ENCODE measurements at places on chromosomes 16 and 17.

DNA sequence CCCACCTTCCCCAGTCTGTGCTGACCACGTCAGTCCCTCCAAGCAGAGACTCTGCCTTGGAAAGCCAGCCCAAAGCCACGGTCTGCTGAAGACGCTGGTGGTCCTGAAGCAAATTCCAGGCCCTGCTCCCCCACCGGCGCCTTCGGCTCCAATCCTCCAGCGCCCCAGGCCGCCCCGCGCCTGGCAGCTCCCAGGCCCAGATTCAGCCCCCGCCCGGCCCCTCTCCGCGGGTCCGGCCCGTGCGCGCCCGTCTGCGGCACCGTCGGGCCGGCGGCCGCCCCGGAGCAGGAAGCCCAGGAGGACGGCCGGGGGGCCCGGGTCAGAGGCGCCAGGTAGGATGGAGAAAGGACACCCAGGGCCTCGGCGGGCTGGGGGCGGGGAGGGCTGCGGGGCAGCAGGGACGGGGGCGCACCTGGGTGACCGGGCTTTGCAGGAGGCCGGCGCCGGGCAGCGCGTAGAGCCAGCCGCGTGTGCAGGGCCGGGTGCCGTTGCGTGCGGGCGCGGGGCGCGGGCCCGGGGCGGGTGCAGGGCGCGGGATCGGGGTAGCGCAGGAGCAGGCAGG is 594 bp upstream of the SLC22A31 start:
- no peak for DNase-seq

DNA sequence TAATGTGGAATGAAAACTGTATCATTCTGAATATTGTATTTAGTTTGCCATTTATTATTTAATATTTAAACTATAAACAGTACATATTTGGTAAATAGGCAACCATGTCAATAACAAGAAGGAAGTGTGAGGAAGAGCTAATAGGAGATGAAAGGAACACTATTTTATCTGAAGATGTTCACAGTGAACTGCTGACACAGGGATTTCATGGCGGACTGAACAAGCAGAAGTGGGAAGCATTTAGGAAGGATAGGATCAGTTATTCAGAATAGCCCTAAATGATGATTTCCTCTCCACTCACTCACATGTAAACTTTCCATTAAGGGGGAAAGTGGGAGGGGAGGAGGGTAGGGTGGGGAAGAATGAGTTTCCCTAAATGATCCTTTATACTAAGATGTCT is 682.4 kb downstream of the TOX3 start:
- DNase-seq = no peak

- peak; percentile 13 for DNase-seq
Measured at GRCh38 chr17:73947281-73947965, 256.1 kb upstream of the RPL38 start.

GRCh38 chr16:48262631-48263030 is 15.3 kb upstream of the ABCC11 start:
- DNase-seq = no peak

GRCh38 chr17:63956296-63956920 is 16.3 kb downstream of the SCN4A start:
- DNase-seq = no peak

GRCh38 chr17:75693500-75694481 is 26.7 kb downstream of the SAP30BP start:
- DNase-seq = no peak

GRCh38 chr17:31595076-31595475 is 203.6 kb downstream of the RAB11FIP4 start:
- no peak for DNase-seq

DNA sequence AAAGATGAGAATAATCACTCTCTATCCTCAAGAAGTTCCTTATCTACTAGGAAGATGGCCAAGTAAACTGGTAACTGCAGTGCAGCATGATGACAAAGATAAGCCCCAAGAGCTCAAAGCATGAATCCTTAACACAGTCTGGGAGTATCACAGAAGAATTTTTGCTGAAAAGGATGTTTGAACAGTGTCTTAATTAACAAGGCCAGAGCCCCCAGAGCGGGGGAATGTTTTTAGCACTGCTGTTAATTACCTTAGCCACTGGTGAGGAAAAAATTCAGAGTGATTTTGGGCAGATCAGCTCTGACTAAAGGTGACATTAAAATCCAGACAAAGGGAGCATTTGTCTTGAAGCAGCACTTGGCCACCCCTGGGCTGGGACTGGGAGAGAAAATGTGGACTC is 30.1 kb downstream of the ADAMTS18 start:
- no peak for DNase-seq

Data from right atrium auricular region (tissue), 2 donors.